Substantia nigra (tissue), 51 donors: ENCODE measurements at places on chromosomes 16 and 17.

- DNase-seq = no peak
Observed at GRCh38 chr17:33090806-33091205, 99.2 kb downstream of the SPACA3 start.

DNA sequence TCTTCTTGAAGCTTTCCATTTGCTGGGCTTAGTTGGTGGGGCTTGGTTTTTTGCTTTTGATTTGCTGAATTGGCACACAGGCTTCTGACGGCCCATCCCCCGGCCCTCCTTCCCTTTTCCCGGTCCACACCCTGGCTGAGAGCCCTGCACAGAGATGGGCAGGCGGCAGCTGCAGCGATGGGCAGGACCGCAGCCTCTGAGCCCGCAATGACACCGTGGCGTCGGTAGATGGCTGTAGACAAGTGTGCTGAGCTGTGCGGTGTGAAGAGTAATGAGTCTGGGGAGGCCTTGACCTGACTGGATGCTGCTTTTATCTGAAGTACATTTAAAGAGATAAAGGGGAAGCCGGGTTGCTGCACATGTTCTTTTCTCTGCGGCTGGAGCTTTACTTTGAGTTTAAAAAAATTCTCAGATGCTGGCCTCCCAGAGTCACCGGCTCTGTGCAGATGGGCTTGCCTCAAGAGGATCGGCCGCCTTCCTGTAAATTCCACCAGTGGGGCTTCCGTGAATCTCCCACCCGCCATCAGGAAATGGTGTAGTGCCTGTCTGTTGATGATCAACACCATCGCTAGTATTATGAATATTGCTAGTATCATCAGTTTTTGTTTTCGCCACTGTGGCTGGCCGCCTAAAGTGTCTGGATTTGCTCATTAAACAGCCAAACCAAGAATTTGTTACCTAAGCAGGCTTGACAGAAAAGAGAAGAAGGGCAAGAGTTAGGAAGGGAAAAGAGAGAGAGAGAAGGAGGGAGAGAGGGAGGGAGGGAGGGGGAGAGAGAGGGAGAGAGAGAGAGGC is 245.6 kb upstream of the RBFOX1 start:
- peak; percentile 10 for DNase-seq

- no peak for DNase-seq
Observed at GRCh38 chr17:45310380-45311324, 6.2 kb downstream of the MAP3K14 start.

DNA sequence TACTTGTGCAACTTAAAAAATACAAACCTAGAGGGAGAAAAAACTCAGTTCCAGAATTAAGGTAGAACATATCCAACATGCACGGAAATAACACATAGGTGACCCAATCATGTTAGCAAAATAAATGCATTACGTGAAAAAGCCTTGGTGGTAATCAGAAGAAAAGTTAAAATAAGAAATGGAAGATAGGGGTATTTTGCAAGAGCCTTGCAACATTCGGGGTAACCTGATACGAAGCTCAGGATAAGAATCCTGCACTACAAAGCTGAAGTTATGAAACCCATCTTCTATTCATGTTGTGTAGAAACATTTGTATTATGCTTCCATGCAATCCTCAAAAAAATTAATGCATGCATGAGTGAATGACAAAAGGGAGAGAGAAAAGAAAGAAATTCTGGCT is 33.1 kb downstream of the CHCT1 start:
- DNase-seq = no peak

DNA sequence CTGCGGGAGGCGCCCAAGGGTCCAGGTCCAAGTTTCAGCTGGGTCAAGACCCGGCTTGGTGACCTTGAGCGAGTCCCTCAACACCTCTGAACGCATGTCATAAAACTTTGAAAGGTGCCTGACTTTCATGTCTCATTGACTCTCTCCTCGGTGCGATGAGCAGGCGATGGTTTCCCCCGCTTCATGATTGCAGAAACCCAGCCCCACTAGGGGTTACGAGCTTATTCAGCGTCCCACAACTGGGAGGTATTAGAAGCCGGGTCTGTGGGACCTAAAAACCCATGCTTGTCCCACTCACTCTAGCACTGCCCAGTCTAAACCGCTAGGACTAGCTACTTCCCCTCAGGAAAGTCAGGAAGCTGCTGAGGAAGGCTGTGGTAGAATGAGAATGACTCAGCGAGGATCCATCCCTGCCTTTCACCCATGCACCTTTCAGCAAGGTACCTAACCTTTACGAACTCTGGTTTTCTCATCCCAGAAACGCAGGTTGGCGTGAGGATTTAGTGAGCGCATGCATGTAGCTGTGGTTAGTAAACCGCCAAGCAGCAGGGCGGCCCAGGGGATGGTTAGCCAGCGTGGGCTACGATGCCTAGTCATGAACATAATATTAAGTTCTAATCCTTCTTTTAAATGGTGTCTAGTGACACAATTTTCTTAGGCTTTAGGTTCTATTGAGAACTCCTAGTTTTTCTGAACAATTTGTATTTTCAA is 26.2 kb upstream of the RFFL start:
- peak; percentile 36 for DNase-seq

DNA sequence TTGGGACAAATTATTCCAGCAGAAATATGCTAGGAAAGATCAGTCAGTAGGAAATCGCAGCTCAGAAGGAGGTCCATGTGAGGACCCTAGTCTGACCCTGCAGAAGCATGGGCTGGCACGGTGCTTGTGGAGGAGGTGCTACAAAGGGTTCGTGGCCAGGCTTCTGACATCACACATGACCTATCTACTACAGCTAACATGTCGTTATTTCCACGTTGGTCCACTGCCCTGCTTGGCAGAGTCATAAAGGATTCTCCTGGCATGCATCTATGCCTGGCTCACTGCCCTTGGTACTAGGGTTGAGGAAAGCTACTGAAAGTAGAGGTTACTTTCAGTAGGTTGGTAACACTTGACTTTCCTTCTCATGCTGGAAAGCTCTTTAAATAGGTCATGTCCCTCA is 118.1 kb upstream of the SHISA6 start:
- DNase-seq = peak; percentile 57

- DNase-seq = no peak
Observed at GRCh38 chr16:79810449-79811189, 210.1 kb upstream of the MAF start.

- DNase-seq = no peak
Observed at GRCh38 chr17:6713918-6714271, 726 bp upstream of the SLC13A5 start.

- DNase-seq = peak; percentile 41
Observed at GRCh38 chr16:83771306-83771942, 36.4 kb upstream of the HSBP1 start.

DNA sequence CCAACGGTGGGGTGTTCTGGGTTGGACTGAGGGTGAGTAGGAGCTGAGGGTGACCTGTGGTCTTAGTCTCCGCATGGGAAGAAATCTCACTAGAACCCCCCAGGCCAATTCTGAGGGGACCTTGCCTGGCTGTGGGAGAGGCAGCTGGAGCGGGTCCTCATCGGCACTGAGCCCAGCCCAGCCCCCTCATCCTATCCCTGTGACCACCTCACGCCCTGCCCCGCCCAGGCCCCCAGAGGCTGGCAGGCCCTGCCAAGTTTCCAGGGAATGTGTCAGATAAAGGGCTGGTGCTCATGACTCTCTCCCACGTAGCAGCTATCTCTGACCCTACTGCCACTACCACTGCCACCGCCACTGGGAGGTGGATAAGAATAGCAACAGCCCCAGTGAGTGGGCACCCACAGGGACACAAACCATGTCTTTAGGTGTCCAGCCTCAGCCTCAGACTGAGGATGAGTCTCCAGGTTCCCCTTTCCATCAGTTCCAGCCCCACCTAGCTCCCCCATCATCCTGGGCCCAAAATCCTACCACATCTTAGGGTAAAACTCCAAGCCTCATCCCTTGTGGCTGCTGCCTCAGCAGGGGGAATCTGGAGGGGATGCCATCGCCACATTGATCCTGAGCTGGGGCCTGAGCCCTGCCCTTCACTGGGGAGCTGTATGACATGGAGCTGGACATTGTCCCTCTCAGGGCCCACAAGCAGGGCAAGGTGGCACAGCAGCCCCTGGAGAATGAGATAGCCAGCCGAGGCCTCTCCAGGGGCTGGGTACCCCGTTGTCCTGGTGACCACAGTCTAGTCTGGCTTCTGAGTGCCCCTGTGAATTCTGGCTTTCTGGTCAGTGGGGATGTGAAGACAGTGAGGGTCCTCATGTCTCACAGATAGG is 14.9 kb downstream of the CDH16 start:
- no peak for DNase-seq

DNA sequence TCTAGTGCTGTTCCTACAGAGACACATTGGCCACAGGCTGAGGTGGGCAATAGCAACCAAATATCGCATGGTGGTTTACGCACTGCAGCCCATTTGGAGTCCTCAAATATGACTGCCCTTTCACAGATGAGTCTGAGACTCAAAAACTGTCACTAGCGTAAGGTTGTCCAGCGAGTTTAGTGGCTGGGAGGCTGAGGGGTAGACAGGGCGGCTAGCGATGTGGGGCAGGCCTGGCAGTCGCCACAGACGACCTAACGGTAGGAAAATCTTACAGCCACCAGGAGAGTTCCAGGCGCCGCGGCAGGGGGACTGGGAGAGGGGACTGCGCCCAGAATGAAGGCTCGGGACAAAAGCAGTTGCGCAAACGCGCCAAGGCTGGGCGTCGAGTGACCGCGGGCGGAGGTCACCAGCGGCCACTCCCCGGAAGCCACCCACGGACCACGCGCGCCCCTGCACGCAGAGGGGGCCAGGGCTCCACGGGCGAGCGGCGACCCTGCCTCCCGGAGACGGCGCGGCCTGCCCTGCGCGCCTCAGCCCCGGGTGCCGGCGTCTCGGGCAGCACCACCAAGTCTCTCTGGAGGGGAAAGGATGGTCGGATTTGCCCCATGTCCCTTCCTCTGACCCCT is 699 bp upstream of the MAP1LC3B start:
- DNase-seq = no peak

DNA sequence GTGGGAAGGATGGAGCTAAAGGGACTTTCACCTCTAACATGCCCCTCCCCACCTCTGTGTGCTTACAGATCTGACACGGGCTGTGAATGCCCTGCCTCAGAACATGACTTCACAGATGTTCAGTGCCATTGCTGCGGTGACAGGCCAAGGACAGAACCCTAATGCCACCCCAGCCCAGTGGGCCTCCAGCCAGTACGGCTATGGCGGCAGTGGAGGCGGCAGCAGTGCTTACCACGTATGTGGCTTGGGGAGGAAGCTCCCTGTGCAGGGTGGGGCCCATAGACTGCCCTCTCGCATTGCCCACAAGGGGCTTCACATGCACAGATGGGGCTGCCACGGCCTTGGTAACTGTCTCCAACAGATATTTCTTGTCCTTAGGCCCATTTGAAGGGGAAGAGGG is 11.4 kb downstream of the PROCA1 start:
- no peak for DNase-seq
